ENCODE measurements at places on chromosomes 16 and 17.

- DNase-seq: no peak
Measured at GRCh38 chr17:45093444-45094110, 32.5 kb downstream of the NMT1 start.

DNA sequence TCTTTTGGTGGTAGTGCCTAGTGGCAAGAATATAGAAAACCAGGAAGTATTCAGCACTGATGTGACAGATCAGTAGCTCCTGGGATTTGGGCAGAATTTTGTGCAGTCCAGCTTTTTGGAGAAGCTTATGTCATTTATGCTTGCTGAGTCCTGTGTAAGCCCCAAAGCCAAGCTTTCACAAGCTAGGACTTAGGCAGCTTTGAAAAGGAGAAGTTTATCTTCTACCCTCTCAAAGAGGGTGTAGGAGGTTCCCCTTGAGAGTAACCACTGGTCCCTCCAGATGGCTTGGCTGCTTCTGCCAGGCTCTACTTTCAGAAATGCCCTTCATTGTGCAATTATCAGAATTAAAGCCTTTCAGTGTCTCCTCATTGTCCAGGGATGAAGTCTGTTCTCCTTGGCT, 78.8 kb downstream of the CES1 start:
- no peak for DNase-seq

GRCh38 chr16:27472091-27473020, 70.4 kb downstream of the IL21R start:
- DNase-seq: no peak

DNA sequence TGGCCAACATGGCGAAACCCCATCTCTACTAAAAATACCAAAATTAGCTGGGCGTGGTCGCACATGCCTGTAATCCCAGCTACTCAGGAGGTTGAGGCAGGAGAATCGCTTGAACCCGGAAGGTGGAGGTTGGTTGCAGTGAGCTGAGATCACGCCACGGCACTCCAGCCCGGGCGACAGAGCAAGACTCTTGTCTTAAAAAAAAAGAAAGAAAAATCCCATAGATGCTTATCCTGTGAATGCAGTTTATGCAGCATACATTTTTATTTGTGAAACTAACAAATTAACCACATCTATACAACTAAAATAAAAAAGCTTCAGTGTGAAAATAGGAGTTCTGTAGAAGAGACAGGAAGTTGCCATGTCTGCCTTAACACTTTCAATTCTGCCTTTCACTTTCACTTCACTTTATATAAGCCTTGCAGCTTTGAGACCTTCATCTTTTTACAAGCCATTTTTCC, 7.1 kb downstream of the IGSF6 start:
- DNase-seq: no peak

GRCh38 chr17:77422104-77422747, 281.5 kb downstream of the SEC14L1 start:
- no peak for DNase-seq
